ENCODE measurements at places on chromosomes 2 and 18.

GRCh38 chr2:8586457-8587051 lies 95.3 kb upstream of the ID2 start:
- peaks cover 3% of the 10 kb centered on the region for H3K4me1 ChIP-seq
- DNase-seq: no peak
- no peaks in the 10 kb centered on the region for H3K36me3 ChIP-seq

DNA sequence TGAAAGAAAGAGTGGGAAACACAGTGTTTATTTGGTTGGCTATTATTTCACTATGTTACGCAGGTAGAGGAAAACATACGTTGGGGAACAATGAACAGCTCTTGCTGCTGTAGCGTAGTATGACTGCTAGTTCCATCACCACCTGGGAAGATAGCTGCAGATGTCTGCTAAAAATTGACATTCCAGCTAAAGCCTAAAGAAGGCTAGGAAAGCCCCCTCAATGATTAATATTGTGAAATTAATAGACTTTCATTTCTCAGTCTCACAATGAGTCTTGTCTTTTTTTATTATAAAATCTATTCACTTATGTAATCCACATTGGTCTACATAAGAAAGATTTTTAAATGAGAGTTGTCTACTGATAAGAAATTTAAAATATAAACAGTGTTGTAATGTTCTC lies 165.7 kb downstream of the CPS1 start:
- no peak overlapping the region for H3K4me3 ChIP-seq
- H3K4me1 ChIP-seq: no peaks in the 10 kb centered on the region
- H3K36me3 ChIP-seq: no peaks in the 10 kb centered on the region
- DNase-seq: no peak

- H3K4me3 ChIP-seq: no peak overlapping the region
- H3K27ac ChIP-seq: no peak overlapping the region
- no peaks in the 10 kb centered on the region for H3K4me1 ChIP-seq
- no peak for DNase-seq
These were observed 24.3 kb downstream of the MOCOS start for GRCh38 chr18:36211612-36212065.

DNA sequence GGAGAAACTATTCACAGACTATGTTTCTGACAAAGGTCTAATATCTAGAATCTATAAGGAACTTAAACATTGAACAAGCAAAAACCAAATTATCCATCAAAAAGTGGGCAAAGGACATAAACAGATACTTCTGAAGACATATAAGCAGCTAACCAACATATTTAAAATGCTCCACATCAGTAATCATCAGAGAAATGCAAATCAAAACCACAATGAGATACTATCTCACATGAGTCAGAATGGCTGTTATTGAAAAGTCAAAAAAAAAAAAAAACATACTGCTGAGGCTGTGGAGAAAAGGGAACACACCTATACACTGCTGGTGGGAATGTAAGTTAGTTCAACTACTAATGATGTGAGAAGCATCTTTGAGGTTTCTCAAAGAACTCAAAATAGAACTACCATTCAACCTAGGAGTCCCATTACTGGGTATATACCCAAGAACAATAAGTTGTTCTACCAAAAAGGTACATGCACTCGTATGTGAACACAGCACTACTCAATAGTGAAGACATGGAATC lies 220.4 kb upstream of the TFPI start:
- H3K4me1 ChIP-seq: no peaks in the 10 kb centered on the region
- H3K4me3 ChIP-seq: no peak overlapping the region
- no peak overlapping the region for H3K27ac ChIP-seq
- no peaks in the 10 kb centered on the region for H3K36me3 ChIP-seq
- H3K27me3 ChIP-seq: no peaks in the 10 kb centered on the region

DNA sequence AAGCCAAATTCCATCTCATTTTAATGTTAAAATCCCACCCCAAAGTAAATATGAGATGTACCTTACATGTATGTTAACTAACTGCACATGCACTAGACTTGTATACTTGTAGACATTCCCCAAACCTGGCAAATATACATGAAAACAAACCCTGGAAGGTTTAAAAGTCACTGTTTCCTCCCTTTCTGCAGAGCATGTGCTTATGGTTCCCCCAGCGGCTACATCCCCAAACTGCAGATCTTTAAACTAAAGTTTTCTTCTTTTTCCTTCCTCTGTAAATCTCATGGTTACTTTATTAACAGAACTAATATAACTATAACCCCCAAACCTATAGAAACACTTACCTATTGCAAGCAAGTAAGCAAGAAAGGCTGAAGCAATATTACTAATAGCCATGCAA lies 731.5 kb downstream of the LRP1B start:
- DNase-seq: no peak
- H3K36me3 ChIP-seq: no peaks in the 10 kb centered on the region
- H3K4me3 ChIP-seq: no peak overlapping the region
- H3K27ac ChIP-seq: no peak overlapping the region
- H3K4me1 ChIP-seq: no peaks in the 10 kb centered on the region

DNA sequence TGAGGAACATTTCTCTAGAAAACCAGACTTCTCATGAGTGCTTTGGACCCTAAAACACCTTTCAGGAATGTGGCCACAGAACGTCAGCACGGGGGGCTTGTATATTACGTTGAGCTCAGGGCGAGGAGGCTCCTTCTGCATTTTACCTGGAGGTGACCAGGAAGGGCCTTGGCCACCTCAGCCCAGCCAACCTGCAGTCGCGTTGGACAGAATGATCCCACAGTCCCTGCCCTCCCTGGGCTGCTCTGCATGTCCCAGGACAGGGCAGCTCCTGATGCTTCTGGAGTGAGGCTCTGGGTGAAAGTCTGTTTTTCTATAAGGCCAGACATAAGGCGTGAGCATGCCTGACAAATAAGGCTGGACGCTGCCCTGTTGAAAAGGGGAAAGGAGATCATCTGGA lies 121.9 kb downstream of the NDUFA10 start:
- H3K27ac ChIP-seq: no peak overlapping the region
- H3K27me3 ChIP-seq: no peaks in the 10 kb centered on the region
- H3K4me1 ChIP-seq: no peaks in the 10 kb centered on the region
- no peak for DNase-seq
- H3K4me3 ChIP-seq: no peak overlapping the region

Data from gastrocnemius medialis (tissue), 4 donors.